ENCODE measurements at places on chromosomes 3 and 15. TPM values are rescaled to one million over a fixed set of nuclear protein-coding genes. Genes with fewer than 3 reads are reported as not detected.

The NDN gene
- 23.2 TPM for total RNA-seq

The ARHGAP31 gene
- total RNA-seq = 8.7 TPM

The TUSC7 gene
- total RNA-seq = not detected

The C2CD4A gene
- total RNA-seq = not detected

The TMOD2 gene
- 8.2 TPM for total RNA-seq

The TM6SF1 gene
- not detected for total RNA-seq

The GPR149 gene
- not detected for total RNA-seq

The SLC22A13 gene
- total RNA-seq = 0.67 TPM

The CYP1A2 gene
- not detected for total RNA-seq

The SLC30A4 gene
- total RNA-seq = 6.0 TPM

The AADACL2 gene
- not detected for total RNA-seq

The RFTN1 gene
- total RNA-seq = 5.2 TPM

The MFGE8 gene
- 81.4 TPM for total RNA-seq

The GOLGA6C gene
- not detected for total RNA-seq

The NUP210 gene
- total RNA-seq = 0.83 TPM

The CEMIP gene
- 0.35 TPM for total RNA-seq

The RLBP1 gene
- not detected for total RNA-seq

The GRAMD1C gene
- 2.5 TPM for total RNA-seq

Measured in mammary epithelial cell (primary cell).